ENCODE measurements at places on chromosomes 2 and 18. TPM values are rescaled to one million over a fixed set of nuclear protein-coding genes. Genes with fewer than 3 reads are reported as not detected.

Gene FAP
- 37.6 TPM for total RNA-seq

Gene CCDC74B
- 12.4 TPM for total RNA-seq

Gene GALR1
- under 0.01 TPM for total RNA-seq

Gene TACR1
- total RNA-seq, result 3.9 TPM

Gene NIFK
- 34.9 TPM for total RNA-seq

Gene DSC2
- total RNA-seq, result 2.7 TPM

Gene CTDP1
- total RNA-seq, result 25.0 TPM

Gene VWA3B
- total RNA-seq, result not detected

Gene EMX1
- not detected for total RNA-seq

Gene EPG5
- 47.9 TPM for total RNA-seq

Gene C1QL2
- total RNA-seq, result not detected

Gene PLEKHH2
- total RNA-seq, result 23.3 TPM

Gene ALLC
- 1.1 TPM for total RNA-seq

Gene MAL
- total RNA-seq, result not detected

Gene HOXD4
- total RNA-seq, result 9.3 TPM

Gene RAX
- not detected for total RNA-seq

Gene TSPYL6
- not detected for total RNA-seq

Gene SERPINB7
- not detected for total RNA-seq

Gene SCYGR4
- total RNA-seq, result not detected

Gene MAP2
- 68.8 TPM for total RNA-seq

Gene LIMS2
- total RNA-seq, result 246 TPM

Gene DSG3
- 0.27 TPM for total RNA-seq

Gene KIAA2012
- total RNA-seq, result not detected

Gene IL37
- not detected for total RNA-seq
